ENCODE measurements at places on chromosomes 7 and 10.

GRCh38 chr10:47047577-47048525, 136.6 kb downstream of the PTPN20 start:
- DNase-seq, result no peak

GRCh38 chr10:11863353-11864109, 40.4 kb downstream of the PROSER2 start:
- DNase-seq, result no peak

DNA sequence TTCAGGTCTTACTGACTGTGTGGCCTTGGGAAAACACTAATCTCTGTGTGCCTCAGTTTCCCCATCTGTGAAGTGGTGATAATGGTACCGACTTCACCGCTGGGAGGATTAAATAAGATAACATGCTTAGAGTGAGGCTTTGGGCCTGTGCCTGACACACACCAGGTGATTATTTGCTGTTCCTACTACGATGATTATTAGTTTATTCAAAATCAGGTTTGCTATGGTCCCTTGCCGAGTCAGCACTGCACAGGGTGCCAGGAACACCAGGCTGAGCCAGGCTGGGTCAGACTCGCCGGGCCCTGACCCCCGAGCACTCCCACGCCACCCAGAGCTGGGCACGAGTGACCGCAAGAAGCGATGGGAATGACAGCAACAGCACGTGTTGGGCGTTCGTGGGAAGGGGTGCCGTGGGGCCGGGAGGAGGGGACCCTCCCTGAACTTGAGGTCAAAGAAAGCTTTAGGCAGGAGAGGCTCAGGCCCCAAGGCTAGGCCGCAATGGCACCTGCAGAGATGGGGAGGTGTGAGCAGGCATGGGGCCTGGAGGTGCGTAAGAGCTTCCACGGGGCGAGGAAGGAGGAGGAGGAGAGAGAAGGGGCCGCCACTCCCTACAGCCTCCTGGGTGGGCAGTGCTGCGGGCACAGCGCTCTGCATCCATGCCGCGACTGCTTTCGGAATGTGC, 325.4 kb downstream of the DNAJB6 start:
- DNase-seq, result no peak

GRCh38 chr10:88755753-88756152, 4.1 kb upstream of the LIPN start:
- DNase-seq, result no peak

- DNase-seq, result no peak
Observed at GRCh38 chr10:96700374-96701099, 19.8 kb downstream of the PIK3AP1 start.

GRCh38 chr7:3103614-3104398, 60.1 kb upstream of the CARD11 start:
- no peak for DNase-seq

- no peak for DNase-seq
Observed at GRCh38 chr10:68989317-68989990, 851 bp downstream of the KIFBP start.

DNA sequence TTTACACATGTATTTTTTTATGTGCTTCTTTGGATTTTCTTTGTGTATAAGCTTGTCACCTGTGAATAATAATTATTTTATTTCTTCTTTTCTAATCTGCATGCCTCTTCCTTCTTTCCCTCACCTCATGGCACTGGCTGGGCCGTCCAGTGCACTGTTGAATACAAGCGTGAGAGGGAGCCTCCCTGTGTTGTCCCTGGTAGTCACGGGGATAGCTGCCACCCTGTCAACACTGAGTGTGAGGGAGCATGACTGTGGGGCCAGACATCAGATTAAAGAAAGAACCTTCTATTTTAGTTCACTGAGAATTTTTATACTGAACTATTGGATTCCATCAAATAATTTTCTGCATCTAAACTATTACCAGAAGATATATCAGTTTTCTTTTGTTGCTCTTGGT, 187.9 kb downstream of the CDC14C start:
- DNase-seq, result no peak

DNA sequence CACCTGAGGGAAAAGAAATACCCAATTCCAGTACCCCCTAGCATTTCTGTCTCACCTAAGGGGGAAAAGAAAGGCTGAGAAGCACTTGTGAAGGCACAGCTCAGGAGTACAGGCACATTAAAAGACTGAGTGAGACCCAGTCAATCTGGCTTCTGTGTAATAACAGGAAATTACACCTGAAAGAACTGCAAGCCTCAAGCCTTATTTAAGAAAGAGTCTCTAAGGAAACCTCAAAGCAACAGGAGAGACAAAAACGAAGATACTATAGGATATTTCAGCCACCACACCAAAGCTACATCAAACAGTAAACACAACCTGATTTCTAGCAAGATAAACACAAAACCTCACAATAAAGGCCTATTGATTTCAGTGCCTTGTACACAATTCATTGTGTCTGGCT, 69.6 kb upstream of the CDK1 start:
- DNase-seq, result no peak
